ENCODE measurements at places on chromosomes 5 and 9. TPM values are rescaled to one million over a fixed set of nuclear protein-coding genes. Genes with fewer than 3 reads are reported as not detected.

DNA sequence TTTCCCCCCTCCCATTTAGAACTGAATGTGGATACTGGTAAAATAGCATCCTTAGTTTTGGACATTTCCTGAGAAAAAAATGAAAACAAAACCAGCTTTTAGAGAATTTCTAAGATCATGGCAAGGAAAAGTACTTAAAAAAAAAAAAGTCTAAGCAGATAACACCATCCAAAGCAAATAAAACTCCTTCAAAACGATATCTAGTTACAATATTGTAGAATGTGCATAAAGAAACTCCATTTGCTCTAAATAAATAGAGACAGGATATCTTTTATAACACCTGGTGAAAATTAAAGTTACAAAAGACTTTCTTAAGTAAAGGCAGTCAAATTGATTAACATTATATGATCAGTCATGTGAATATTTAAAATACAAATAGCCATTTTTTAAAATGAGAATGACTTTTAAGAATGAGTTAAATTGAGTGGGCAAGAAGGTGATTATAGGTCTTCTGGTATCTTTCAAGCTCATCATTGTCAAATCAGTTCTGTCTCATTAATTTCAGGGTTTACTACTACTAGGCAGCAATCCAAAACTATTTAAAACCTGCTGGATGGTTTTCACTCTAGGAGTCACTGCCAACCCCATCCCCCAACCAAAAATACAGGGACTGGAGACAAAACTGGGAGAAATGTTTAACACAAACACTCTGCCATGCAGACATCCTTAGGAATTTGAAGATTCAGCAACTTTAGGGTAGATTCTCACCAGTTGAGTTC, 382.6 kb downstream of the ADGRV1 start:
- no peaks in the 10 kb centered on the region for H3K36me3 ChIP-seq
- H3K4me3 ChIP-seq: no peak overlapping the region
- H3K4me1 ChIP-seq: no peaks in the 10 kb centered on the region
- no peak overlapping the region for H3K27ac ChIP-seq

SGCD gene
- not detected for total RNA-seq

CDH12 gene
- not detected for total RNA-seq

GRCh38 chr9:121282277-121283079, 14.5 kb downstream of the GSN start:
- no peak for DNase-seq
- H3K4me3 ChIP-seq: no peak overlapping the region
- no peaks in the 10 kb centered on the region for H3K27me3 ChIP-seq
- H3K4me1 ChIP-seq: peaks cover 32% of the 10 kb centered on the region
- no peak overlapping the region for H3K27ac ChIP-seq
- H3K36me3 ChIP-seq: no peaks in the 10 kb centered on the region

FIBCD1 gene
- not detected for total RNA-seq

DNA sequence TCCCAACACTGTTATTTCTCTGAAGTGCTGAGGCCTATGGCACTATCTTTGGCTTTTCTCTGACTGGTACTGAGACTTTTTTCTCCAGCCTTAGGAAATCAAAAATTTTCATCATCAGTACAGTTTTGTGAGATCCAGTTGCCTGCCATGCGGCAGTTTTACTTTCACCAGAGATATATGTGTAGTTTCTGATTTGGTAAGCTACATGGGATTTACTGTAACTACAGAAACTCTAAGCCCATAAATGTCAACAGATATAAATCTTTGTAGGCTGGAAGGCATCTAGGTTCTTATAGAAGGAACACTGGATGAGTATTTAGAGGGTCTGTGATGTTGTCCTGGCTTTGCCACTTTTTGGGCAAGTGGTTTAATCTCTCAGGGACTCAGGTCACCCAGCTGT, 69.0 kb downstream of the DOCK2 start:
- H3K4me3 ChIP-seq: no peak overlapping the region
- peaks cover 92% of the 10 kb centered on the region for H3K36me3 ChIP-seq
- no peaks in the 10 kb centered on the region for H3K27me3 ChIP-seq
